AG04449 (cell line): ENCODE measurements at places on chromosomes 7 and 10.

DNA sequence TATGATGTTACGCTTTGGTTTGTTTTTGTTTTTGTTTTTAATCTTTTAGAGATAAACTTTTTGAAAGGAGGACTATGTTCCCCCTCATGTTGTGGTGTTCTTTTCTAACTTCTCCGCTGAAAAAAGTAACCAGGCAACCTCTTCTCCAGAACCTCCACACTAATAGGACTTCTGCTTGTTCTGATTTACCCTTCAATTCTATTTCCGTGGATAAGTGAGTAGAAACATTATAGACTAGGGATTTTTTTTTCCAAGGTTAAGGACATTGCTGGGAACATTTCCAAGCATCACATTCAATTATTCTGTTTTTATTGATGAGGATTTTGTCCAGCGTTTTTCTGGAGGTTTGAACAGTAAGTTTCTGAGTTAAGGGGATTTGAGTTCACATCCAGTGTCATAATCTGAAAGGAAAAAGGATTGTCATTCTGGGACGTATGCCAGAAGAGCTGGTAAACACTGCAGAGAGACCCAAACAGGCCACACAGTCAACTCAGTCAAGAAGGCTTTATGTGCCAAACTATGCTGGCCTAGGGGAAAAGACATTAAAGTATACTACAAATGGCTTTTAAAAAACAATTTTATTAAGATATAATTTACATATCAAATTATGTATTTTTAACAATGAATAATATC, 28.3 kb upstream of the RALA start:
- no peak for DNase-seq

- no peak for DNase-seq
Observed at GRCh38 chr7:96669812-96670211, 39.8 kb downstream of the SEM1 start.

GRCh38 chr10:7544203-7544602, 122.6 kb downstream of the ITIH5 start:
- DNase-seq: no peak

DNA sequence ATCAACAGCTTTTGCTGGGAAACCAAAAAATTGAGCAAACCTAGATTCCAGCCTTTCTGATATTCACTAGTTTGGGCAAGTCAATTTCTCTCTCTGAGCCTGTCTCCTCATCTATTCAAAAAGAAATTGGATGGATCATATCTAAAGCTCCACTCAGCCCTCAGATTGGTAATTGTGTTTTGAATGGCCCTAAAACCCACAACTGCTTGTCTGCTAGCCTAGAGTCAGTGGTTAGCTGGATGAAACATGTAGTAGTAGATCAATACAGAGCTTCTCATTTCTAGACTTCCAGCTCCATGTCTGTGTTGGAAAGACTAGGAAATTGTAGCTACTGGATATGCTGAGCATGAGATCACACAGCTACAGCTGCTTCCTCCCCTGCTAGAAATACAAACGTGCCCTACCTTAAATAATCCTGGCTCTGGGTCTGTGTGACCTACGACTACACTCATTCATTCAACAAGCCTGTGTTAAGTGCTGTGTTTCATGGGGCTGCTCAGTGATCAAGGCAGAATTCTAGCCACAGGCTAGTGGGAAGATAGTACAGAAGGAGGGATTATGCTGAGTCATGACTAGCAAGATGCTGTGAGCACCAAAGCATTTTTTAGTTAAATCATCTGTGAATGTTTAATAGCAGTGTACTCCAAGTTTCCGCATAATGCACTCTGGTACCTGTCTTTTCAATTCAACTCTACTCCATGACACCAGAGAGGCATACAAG, 15.7 kb downstream of the DNTT start:
- no peak for DNase-seq

DNA sequence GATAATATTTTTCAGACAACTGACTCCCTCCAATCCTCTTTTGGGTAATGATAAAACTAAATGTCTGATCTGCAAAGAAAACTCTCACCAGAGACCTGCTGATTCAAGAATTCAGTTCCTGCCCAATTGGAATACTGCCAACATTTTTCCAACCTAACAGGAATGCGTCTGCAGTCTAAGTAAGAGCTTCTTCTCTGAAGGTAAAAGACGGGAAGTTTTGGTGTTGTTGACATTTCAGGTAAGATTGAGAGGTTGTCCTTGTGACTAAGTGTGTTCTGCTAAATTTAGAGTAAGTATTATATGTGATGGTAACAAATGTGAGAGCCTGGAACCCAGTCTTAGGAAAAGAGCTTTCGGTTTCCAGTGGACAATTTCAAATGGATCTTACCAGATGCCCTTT, 17.6 kb downstream of the IFIT5 start:
- DNase-seq: no peak

GRCh38 chr10:78215645-78216044, 182.0 kb downstream of the RPS24 start:
- DNase-seq: peak; percentile 45

DNA sequence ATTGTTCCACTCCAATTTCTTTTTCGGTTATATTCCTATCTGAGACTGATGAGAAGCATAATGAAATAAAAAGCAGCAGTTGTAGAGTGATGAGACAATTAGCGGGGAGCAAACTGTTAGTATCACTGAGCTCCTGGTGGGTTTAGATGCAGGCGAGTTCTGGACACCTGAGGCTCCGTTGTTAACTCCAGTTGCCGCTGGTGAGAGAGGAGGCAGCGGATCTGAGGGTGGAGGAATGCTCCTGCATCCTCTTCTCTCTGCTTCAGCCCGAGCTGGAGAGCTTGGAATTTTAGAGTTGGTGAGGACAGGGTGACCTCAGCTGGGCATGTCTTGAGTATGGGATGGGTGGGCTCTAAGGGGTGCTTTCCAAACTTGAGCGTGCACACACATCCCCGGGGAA, 31.4 kb downstream of the LRMDA start:
- DNase-seq: no peak

DNA sequence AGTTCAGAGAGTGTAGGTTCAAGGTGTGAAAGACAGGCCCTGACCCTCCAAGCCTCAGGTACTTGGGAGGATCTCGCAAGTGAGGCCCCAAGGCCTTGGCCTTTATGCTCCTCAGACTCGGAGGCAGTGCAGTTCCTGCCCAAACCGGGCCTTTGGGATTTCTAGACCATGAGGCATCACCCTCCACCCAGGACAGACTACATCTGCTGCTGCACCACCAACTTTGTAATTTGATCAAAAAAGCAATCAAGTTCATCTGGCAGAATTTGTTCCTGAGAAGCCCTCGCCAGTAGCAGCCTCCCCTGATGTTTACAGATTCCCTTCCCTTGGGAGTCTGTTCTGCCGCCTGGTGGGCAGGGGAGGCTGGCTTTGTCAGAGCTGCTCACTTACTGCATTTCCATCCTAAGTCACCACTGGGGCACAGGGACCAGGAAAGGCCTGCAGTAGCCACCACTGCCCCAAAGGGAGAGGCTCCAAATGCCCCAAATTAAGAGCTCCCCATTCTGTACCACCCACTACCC, 2.1 kb downstream of the CAMK2G start:
- no peak for DNase-seq

DNA sequence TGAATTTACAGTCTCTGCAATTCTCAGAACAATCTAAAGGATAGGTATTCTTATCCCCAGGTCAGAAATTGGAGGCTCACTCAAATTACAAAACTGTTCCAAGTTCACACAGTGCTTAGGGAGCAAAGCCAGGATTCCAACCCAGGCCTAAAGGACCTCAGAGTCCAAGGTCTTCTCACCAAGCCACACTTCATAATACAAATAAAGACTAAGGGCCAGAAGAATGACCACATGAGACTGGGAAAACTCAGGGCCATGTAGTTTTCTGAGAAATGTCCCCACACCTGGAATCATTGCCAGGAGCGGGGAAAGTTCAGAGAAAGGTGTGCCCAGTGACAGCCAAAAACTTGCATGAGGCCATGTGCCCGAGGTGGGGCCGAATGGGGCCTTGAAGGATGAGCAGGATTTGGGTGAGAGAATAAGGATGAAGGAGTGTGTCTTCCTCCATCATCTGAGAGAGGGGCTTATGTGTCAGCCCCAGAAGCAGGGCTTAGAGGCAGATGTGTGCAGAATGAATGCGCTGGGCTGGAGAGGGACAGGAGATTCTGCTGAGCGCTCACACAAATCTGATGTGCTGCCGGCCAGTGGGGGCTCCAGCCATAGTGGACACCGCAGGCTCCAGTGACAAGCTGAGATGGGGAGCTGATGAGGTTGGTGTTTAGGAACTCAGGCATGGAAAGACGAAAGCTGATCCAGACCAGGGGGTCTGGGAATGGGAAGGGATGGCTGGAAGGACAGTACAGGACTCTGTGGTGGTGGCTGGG, 35.9 kb downstream of the BLNK start:
- DNase-seq: no peak
